AG04449 (cell line): ENCODE measurements at places on chromosomes 7 and 10.
A peak's percentile ranks its signal among the peaks of the same experiment; 100 is the strongest.

- DNase-seq = no peak
Observed at GRCh38 chr10:33832124-33832787, 497.8 kb upstream of the NRP1 start.

DNA sequence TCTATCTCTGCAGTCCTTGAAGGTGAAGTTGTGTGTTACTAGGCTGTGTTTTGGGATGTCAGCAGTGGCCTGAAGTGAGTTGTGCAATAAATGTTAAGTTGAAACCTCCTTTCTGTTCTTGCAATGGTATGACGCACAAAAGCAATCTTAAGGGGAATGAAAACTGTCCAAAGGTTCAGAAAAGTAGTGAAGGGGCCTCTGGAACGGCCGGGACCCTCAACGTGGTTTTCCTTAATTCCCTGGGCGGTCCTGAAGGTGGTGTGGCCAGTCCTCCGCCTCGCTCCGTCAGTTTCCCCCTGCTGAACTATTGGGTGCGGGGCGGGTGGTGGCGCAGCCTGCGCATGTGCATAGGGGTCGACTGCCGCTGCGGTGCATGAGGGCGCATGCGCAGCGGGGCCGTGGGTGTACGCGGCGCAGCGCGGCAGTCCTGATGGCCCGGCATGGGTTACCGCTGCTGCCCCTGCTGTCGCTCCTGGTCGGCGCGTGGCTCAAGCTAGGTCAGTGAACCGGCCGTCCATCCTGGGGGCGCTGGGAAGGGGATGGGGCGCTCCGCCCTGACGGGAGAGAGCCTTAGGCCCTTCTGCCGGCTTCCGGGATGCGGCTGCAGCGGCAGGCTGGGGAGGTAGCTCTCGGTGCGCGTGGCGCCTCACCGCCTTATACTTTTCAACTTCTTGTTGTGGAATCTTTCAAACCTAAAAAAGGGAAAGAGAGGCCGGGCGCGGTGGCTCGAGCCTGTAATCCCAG lies at the start of gene SUMF2:
SUMF2 (plus strand) TSS at position 405 of the 744 bp plus-strand sequence; CDS start at position 431, 26 bp downstream.
- DNase-seq = no peak

- no peak for DNase-seq
Observed at GRCh38 chr10:8095959-8096358, 41.5 kb downstream of the GATA3 start.

DNA sequence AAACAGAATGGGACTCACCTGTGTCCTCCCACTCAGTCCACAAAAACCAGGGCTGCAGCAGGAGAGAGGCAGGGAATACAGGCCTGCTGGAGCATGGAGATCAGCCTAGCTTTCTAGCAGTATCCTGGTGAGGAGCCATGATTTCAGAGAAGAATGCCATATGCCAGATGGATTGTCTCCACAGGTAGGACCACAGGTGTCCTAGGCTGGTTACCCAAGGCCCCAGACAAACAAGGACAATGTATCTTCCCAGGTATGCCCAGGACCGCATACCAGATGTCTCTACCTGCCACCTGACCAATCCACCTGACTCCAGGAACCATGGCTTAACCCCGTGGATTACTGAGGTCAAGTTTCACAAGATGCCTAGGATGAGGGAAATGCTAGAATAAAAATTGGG lies 295.4 kb upstream of the NPSR1 start:
- DNase-seq = no peak

GRCh38 chr10:120456626-120457430 lies at the start of gene PLPP4:
Gene PLPP4 (plus strand): TSS chr10:120457227. CDS start chr10:120457306, 79 bp downstream.
- DNase-seq = no peak

DNA sequence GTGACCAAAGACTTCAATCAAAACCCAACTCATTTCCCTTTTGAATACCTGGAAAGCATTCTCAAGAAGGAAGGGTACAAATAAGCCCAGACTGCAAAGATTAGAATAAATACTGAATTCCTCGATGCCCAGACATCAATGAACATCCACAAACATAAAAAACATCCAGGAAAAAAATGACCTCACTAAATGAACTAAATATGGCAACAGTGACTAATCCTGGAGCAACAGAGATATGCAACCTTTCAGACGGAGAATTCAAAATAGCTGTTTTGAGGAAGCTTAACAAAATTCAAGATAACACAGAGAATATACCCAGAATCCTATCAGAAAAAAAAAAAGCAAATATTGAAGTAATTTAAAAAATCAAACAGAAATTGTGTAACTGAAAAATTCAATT lies 43.2 kb downstream of the PCLO start:
- DNase-seq = no peak

DNA sequence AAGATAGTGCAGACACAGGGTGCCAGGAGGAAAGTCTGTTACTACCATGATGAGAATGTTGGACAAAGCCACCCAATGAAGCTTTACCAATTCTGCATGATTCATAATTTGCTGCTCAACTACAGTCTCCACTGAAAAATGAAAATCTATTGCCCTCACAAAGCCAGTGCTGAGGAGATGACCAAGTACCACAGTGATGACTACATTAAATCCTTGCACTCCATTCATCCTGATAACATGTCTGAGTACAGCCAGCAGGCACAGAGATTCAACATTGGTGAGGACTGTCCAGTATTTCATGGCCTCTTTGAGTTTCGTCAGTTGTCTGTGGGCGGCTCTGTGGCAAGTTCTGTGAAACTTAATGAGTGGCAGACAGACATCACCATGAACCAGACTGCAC lies 144.0 kb downstream of the PLCE1 start:
- DNase-seq = no peak

GRCh38 chr7:144027974-144028373 lies 20.8 kb upstream of the OR2A5 start:
- DNase-seq = no peak

- DNase-seq = peak; percentile 54
Observed at GRCh38 chr7:2104107-2104710, 128.5 kb downstream of the MAD1L1 start.

DNA sequence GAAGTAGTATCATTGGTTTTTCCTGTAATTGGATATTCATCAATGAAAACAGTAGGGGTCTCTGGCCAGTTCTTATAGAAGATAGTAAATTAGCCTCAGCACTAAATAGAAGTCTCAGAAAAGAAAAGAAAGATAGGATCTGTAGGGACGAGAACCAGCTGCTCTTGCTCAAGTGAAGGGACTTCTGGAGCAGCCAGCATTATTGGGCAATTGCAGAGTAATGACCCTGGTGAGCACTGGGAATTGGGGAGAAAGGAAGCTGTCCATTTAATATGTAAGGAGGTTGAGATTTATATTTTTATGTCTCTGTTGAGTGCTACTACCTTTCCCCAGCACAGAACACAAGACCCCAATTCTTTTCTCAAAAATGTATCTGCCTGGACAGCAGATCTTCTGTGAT lies 61.2 kb upstream of the WNT16 start:
- no peak for DNase-seq

DNA sequence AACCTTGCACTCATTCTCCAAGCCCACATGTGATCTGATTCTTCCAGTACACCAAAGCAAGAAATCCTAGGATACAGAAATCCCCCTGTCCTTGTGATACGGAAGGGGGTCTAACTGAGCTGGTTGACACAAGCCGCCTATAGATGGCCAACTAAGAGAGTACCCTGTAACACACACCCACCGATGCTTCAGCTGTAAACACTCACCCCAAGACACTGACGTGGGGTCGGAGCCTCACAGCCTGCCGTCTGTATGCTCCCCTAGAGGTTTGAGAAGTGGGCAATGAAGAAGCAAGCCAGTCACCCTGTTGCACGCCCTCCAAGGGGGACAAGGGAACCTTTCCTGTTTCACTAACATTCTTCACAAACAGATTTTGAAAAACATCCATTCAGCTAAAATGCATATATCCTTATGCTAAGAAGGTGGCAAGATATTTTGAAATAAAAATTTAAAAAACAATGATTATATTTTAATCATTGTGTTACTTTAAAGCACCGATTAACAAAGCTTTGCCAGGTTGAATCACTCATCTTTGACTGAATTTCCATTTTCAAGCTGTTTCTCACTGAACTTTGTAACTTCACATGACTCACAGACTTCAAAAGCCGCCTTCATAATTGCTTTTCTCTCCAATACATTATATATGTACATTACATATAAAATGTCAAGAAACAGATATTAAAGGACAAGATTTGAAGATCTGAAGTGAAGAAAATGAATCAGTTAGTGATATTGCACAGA lies 329.3 kb downstream of the ARL4A start:
- DNase-seq = no peak

DNA sequence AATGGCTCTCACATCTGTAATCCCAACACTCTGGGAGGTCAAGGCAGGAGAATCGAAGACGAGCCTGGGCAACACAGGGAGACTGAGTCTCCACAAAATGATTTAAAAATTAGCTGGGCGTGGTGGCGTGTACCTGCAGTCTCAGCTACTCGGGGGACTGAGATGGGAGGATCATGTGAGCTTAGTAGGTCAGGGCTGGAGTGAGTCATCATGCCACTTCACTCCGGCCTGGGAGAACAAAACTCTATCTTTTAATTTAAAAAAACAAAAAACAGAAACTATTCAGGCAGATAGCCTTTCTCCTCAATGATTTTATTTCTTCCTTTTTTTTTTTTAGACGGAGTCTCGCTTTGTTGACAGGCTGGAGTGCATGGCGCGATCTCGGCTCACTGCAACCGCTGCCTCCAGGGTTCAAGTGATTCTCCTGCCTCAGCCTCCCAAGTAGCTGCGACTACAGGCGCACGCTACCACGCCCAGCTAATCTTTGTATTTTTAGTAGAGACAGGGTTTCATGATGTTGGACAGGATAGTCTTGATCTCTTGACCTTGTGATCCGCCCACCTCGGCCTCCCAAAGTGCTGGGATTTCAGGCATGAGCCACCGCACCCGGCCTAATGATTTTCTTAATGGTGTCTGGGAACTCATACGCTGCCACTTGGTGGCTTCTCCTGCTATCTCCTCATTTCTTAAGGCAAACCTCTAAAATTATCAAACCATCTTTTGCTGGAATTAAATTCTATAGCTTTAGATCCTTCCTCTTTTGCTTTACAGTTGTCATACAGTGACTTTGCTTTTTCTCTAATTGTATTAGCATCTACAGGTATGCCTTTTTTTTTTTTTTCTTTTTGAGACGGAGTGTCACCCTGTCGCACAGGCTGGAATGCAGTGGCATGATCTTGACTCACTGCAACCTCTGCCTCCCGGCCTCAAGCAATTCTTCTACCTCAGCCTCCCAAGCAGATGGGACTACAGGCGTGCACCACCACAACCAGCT lies 22.9 kb downstream of the SRPK2 start:
- DNase-seq = no peak

DNA sequence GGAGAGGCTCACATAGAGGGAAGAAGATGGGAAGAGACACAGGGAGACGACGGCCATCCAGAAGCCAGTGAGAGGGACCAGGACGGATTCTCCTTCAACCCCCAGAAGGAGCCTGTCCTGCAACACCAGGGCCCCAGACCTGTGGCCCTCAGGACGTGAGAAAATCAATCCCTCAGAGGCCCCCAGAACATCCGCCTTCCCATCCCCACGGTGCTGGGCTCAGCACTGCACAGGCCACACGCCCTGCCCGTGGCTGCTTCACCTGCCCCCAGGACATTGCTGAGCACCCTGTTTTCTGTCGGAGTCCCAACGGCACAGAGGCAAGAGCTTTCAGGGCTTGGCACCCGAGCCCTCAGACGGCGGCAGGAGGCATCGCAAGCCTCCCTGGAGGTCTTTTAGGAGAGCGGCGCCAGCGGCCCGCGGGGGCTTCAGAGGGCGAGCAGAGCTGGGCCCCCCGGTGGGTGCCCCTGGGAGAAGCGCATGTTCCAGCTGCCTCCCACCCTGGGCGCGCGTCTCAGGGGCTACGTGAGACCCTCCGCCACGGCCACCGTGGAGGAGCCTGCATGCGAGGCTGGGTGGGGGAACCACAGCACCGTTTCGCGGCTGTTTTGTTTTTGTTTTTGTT lies 42.8 kb downstream of the PDGFA start:
- DNase-seq = no peak

- DNase-seq = no peak
Observed at GRCh38 chr10:90787393-90788198, 70.2 kb downstream of the HTR7 start.

GRCh38 chr10:118596426-118597124 lies 1.1 kb upstream of the PRLHR start:
- DNase-seq = no peak

DNA sequence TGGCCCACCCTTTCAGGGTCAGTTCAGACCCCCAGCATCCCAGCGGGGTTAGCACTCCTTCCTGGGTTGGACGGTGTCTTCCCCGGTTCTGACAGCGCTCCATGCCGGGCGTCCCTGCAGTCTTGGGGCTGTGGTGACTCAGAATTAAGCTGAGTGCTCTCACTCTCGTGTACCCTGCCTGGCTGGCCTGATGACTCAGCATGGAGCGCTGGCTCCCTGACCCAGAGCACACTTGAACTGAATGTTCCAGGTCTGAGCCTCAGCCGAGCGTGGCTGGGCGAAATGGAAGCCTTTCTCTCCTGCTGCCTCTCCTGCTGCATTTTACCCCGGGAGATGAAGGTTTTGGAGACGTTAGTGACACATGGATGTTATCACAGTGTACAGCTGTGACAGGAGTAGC lies 7.1 kb downstream of the BAG3 start:
- peak; percentile 47 for DNase-seq

GRCh38 chr10:80318742-80319141 lies 29.3 kb upstream of the MAT1A start:
- DNase-seq = no peak

GRCh38 chr7:101664436-101664835 lies 35.3 kb upstream of the MYL10 start:
- DNase-seq = no peak

- DNase-seq = no peak
Observed at GRCh38 chr10:14873090-14873760, 5.4 kb upstream of the SUV39H2 start.

DNA sequence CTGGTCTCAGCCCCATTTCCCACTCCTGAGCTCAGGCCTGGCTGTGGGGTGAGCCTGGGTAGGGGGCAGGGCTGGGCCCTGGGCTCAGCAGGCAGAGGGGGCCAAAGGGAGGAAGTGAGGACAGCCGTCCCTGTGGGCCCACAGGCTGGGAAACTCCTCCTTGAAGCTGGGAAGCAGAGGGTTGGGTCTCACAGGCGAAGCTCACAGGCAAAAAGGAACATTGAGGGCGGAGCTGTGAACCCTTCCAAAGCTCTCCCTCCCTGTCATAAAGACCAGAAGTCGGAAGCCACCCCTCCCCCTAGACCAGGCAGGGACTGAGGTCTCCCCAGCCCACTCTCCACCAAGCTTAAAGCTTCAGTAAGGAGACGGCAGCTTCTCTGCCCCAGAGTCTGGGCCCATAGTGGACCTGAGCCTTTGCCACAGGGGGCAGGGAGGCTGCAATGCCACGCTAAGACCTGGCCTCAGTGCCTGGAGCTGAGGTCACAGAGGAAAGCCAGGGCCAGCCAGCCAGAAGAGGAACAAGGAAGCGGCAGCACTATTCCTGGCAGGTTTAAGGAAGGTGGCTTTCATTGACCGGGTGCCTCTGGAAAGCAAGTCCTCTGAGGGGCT lies 1.0 kb upstream of the KCP start:
- DNase-seq = no peak

GRCh38 chr7:155682484-155682883 lies 38.0 kb downstream of the RBM33 start:
- DNase-seq = no peak

GRCh38 chr7:131836733-131837132 lies 280.3 kb upstream of the PODXL start:
- DNase-seq = no peak
